ENCODE measurements at places on chromosomes 1 and 21.

- no peak for DNase-seq
Measured at GRCh38 chr1:62341615-62342014, 22.4 kb upstream of the KANK4 start.

DNA sequence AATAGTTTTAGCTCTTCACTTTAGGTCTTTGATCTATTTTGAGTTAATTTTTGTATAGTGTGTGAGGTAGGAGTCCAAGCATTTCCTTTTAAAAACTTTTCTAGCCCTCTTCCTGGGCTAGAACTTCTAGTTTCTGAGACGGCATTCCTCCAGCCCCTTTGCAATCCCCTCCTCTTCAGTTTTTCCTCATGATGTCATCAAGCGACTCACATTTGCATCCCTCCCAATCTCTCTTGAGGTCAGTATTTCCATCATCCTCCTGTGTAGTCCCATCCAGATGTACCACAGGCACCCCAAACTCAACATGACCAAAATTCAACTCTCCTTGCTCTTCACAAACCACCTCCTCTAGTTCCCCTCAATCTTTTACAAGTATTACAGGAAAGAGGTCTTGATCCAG is 10.7 kb downstream of the HMGN2 start:
- DNase-seq: no peak

- DNase-seq: no peak
Measured at GRCh38 chr1:23383577-23384311, 14.1 kb upstream of the ZNF436 start.

DNA sequence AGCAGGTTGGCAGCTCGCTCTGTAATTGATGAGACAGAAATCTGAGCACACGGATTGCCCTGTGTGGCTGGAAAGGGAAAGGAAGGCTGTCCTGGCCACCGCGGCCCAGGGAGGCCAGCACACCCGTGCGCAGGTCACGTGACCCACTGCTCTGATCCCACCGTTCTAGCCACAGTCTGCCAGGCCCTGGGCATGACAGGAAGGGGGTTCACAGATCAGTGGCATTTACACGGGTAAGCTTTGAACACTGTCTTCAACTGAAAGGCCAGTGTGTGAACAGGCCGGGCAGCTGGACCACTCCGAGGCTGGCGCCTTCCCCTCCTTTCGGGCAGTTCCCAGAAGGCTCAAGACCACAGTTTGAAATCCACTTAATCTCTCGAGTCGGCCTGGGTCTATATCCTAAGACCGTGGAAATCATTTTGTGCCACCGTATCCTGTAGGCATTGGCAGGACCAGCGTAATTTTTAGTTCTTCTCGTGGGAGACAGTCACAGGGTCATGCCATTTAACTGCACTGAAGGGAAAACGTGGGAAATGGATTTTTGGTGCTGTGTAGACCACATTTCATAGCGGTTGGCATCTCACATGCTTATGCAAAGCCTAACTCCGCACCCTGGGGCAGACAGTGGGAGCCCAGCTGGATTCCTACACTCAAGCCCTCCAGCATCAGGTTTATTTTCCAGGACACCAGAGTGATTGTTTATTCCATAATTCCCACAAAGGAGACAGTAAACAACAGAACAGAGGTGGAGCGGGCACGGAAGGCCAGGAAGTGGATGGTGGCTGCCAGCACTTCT is 3.1 kb upstream of the ADARB1 start:
- DNase-seq: no peak

- no peak for DNase-seq
Measured at GRCh38 chr1:217892750-217893149, 261.6 kb downstream of the SPATA17 start.

DNA sequence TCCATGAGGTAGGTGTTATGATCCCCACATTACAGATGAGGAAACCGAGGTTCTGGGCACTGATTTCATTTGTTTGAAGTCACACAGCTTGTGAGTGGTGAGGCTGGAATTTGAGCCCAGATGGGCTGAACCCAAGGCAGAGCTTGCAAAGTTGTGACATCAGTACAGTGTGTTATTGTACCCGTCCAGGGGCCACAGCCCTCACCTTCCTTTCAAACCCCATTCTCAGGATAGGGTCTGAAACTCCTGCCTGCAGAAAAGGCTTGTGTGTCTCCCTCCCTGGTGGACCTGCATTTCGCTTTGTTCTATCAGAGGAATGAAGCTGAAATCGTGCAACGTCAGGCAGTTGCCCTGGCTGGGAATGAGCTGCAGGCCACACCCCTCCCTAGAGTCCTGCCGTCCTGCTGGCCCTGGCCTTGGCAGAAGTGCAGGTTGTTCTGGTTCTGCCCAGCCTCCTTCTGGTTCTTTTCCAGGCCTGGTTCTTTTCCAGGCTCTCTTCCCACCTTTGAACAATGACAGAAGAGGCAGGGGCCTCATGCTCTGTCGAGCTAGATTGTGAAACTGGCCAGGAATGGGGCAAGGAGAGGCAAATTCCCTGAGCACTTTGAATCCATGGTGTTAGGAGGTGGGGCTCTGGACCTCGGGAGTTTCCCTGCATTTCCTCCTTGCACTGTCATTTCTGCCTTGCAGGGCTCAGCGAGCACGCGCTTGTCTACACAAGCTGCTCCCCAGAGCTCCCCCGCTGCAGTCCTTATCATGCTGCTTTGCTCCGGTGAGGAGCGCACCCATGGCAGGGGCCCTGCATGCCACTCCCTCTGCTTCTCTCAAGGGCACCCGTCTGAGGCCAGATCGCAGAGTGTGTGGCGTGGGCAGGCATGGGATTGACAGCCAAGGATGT is 8.2 kb upstream of the MYOM3 start:
- no peak for DNase-seq

DNA sequence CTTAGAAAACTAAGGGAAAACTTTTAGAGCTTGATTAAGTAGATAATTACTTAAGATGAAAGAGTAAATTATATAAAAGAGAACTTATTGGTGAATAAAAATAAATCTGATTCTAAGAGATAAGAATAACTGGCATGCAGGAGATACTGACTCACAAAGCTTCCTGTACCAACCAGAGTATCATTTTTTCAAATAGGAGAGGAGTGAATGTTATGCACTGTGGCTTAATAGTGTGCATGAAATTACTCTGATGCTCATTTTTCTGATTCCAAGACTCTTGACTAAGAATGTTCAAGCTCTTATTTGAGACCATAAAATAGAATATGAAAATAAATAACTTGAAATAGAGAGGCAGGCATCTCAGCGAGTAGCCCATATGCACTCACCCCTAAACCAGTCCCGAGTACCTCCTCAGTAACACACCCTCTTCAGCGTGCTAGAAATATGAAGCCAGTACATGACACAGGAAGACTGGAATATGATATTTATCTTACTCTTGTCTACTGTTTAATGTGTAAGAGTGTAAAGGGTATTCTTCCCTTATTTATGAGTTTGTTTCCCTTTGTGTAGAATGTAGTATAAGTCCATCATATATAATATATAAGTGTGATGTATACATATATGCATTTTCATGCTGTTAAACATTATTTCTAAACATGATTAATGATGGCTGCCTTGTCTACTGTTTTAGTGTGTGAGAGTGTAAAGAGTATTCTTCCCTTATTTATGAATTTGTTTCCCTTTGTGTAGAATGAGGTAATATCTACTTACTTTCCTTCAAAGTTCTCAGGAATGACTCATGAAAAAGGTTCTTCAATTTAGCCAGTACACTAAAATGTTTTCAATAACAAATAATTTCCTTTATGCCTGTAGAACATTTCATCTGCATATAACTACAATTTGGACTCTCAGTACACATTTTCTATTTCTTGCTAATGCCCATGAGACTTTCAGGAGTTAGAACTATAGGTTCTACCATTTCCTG is 99.2 kb upstream of the PALMD start:
- no peak for DNase-seq

DNA sequence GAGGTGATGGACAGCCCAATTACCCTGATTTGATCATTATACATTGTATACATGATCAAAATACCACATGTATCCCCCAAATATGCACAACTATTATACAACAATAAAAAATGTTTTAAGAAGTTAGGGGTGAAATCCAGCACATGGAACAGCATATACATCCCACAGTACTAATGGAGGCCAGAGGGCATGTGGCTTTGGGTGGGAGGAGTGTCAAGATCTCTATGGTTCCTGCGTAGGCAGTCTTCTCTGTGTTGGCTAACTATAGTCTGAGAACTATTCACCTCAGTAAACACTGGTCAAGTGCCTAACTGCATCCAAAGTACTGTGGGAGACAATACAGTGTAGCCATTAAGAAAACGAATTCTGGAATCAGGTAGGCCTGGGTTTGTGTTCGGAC is 74.1 kb downstream of the GADD45A start:
- no peak for DNase-seq

GRCh38 chr1:60102267-60103061 is 28.9 kb upstream of the C1orf87 start:
- no peak for DNase-seq

- DNase-seq: no peak
Measured at GRCh38 chr1:47710329-47711071, 272.7 kb downstream of the FOXD2 start.

- no peak for DNase-seq
Measured at GRCh38 chr1:172766462-172766861, 107.6 kb downstream of the FASLG start.

- no peak for DNase-seq
Measured at GRCh38 chr1:26234644-26235370, 807 bp downstream of the CEP85 start.

- DNase-seq: no peak
Measured at GRCh38 chr21:41136286-41136685, 31.7 kb upstream of the BACE2 start.

DNA sequence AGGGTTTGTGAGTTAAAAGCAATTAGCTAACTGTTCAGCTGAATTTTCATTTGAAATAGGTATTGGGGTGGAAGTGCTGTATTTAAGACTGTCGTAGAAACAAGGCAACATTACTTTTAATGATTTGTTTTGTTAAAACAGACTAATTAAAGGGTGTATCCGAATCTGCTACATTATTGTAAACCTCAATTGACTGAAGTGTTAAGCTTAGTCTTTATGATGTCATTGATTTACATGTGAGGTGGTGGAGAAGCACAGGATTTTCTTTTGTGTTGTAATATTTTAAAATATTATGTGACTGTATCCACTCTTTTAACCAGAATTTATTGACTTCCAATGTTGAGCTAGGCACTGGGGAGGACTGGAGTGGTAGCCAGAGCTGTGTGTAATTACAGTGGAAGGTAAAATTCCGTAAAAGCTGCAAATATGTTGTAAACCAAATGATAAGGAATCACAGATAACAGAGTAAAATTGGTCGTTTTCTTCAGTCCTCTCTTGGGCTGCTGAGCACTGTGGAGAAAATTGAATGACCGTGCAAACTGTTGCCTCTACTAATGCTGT is 1.6 kb downstream of the HOOK1 start:
- DNase-seq: no peak

- no peak for DNase-seq
Measured at GRCh38 chr1:200099040-200099439, 71.5 kb downstream of the NR5A2 start.

DNA sequence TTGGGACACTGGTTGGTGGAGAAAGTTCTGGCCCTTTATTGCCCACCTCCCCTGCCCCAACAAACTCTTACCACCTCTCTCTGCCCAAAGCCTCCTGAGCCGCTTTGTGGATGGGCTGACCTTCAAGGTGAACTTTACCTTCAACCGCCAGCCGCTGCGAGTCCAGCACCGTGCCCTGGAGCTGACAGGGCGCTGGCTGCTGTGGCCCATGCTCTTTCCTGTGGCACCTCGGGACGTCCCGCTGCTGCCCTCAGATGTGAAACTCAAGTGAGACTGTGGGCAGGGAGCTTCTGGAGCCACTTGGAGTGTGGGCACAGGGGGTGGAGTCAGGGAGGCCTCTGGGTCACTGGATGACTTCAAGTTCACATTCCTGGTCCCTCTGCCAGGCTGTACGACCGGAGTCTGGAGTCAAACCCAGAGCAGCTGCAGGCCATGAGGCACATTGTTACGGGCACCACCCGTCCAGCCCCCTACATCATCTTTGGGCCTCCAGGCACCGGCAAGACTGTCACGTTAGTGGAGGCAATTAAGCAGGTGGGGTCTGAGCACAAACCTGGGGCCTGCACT is 12.5 kb downstream of the RHOC start:
- no peak for DNase-seq

DNA sequence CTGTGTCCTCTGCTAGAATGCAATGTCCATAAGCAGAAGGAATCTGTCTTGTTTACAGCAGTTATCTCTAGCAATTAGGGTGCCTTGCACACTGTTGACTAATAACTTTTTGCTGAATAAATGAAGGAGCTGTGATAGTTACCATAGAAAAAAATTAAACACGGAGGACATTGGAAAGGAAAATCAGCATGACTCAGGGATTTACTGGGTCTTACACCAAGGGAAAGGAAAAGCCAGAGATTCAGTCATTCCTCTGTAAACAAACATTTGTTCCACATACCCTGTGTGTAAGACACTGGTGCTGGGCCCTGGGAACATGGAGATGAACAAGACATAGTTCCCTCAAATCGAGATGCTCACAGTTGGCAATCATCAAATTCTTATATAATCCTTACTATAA is 183.3 kb downstream of the PTGER3 start:
- DNase-seq: no peak

DNA sequence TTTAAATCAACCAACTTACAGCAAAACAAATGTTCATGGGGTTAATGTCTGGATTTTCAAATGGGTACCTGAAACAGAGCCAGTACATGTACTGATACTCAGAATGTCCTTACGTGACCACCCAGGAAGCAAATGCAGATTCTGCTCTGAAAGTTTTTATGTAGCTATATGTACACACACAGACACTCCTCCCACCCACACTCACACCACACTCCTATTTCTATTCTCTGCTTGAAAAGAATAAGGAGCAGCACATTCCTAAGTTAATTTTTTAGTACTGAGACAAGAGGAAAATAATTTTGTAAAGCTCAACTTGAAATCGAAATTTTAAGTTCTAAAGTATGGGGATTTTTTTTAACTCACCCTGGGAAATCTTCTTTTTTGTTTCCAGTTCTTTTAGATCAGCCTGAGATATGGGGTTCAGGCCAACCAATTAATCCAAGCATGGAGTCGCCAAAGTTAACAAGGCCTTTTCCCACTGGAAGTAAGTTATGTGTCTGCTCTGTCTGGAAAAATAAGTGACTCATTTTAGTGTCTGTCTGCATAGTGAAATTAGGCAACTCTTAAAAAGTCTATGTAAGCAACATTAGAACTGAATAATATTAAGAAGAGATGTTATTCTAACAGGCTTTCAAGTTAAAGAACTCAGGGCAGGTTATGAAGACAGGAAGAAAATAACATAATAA is 75.5 kb upstream of the DYNLT5 start:
- DNase-seq: no peak

DNA sequence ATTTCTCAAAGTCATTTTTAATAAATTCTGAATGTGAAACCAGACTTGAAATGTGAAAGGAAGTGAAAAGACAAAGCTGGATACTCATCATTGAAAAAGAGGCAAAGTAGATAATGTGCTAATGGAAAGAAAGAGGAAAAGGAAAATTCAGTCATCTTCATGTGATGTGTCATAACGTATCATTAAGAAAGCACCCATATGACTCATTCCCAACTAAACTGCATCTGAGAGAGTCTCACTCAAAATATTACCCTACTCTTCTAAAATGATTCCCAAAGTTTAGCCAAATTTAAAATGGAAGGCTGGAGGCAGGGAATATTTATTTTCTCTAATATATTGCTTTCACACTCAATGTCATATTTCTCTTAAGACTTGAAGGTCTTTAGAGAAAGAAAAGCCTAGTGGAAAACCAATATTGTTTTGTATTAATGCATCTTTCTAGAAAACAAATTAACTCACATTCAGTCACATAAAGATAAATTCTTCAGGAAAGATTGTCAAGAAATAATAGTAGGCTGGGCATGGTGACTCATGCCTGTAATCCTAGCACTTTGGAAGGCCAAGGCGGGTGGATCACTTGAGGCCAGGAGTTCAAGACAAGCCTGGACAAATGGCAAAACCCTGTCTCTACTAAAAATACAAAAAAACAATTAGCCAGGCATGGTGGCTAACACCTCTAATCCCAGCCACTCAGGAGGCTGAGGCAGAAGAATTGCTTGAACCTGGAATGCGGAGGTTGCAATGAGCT is 129.9 kb downstream of the SLC30A10 start:
- DNase-seq: no peak
